ENCODE measurements at places on chromosomes 6 and 20. TPM values are rescaled to one million over a fixed set of nuclear protein-coding genes. Genes with fewer than 3 reads are reported as not detected.

The GGTLC1 gene
- total RNA-seq, result not detected

The GRM1 gene
- total RNA-seq, result not detected

The RAET1G gene
- not detected for total RNA-seq

The POM121L2 gene
- total RNA-seq, result not detected
